ENCODE measurements at places on chromosomes 3 and 15. TPM values are rescaled to one million over a fixed set of nuclear protein-coding genes. Genes with fewer than 3 reads are reported as not detected.

DNA sequence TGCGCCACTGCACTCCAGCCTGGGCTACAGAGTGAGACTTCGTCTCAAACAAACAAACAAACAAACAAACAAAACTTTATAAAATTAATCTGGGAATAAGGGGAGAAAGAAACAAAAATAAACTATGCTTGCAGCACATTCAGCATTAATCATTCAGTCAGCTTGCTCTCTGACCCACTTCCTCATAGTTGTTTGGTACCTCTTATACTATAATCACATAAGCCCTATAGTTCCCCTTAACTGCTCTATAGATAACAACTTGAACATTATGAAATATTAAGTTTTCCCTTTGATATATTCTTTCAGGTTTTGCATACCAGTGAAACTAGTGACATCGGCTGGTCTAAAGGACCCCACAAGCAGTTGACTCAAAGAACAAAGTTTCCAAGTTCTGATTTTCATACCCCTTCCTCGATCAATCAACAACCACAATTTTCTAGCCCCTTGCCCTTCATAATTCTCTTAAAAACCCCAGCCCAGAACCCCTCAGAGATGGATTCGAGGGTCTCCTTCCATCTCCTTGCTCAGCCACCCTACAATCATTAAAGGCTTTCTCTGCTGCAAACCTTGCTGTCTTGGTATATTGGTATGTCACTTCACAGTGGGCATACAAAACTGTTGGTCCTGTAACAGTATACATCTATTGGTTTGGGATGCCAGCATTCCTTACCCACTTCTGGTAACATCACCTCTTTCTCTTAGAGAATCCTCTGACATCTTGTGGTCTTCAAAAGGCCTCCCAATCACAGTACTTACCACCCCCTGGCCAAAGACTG, 26.4 kb downstream of the BCL2L10 start:
- H3K36me3 ChIP-seq: no peaks in the 10 kb centered on the region
- no peak overlapping the region for H3K4me3 ChIP-seq
- no peak for DNase-seq
- H3K27me3 ChIP-seq: no peaks in the 10 kb centered on the region
- H3K27ac ChIP-seq: no peak overlapping the region
- no peaks in the 10 kb centered on the region for H3K4me1 ChIP-seq

DNA sequence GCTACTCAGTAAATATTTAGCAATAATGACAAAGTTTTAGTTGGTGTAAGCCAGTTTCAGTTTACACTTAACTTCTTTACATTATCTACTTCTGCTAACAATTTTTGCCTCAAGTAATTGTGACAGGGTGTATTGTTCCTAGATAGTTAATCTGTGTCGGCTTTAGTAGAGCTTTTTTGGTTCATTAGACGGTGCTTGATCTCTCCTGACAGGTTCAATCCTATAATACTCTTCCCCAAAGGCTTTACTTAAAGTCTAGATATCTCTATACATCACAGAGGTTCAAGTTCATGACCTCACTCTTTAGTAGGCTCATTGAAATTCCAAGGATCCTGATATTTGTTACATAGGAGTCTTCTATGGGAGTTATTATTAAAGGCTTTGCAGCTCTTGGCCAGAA, 365.6 kb upstream of the DPPA4 start:
- no peak for DNase-seq
- no peak overlapping the region for H3K27ac ChIP-seq
- no peaks in the 10 kb centered on the region for H3K27me3 ChIP-seq
- H3K4me3 ChIP-seq: no peak overlapping the region
- no peaks in the 10 kb centered on the region for H3K4me1 ChIP-seq

- no peaks in the 10 kb centered on the region for H3K36me3 ChIP-seq
- H3K27ac ChIP-seq: no peak overlapping the region
- H3K27me3 ChIP-seq: peaks cover 6% of the 10 kb centered on the region
- H3K4me1 ChIP-seq: peaks cover 5% of the 10 kb centered on the region
- H3K4me3 ChIP-seq: no peak overlapping the region
These were observed 32.7 kb upstream of the RPS17 start for GRCh38 chr15:82572986-82573385.

DNA sequence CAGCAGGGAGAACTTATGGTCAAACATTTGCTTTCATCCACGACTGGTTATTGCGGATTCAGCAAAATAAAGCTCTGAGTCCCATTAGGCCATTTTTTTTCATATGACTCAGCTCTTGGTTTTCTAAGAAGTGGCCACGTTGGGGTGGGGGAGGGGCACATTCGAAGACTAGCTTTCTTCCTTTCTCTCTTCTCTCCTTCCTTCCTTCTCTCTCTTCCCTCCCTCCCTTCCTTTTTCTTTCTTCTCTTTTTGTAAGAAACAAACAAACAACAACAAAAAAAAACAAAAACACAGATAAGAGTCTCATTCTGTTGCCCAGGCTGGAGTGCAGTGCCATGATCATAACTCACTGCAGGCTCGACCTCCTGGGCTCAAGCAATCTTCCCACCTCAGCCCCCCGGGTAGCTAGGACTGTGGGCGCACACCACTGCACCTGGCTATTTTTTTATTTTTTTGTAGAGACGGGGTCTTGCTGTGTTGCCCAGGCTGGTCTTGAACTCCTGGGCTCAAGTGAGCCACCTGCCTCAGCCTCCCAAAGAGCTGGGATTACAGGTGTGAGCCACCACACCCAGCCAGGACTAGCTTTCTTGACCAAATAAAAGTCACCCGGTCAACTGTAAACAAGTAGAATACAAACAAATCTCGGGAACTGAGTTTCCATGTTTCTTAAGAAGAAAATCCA, 41.6 kb downstream of the ABCC5 start:
- no peaks in the 10 kb centered on the region for H3K27me3 ChIP-seq
- H3K36me3 ChIP-seq: peaks cover 15% of the 10 kb centered on the region
- DNase-seq: no peak
- H3K27ac ChIP-seq: no peak overlapping the region
- H3K4me1 ChIP-seq: peaks cover 5% of the 10 kb centered on the region

Gene CORO2B
- 71.7 TPM for total RNA-seq

All from endothelial cell (in vitro differentiated cells).